NCI-H1694 (cell line): ENCODE measurements at places on chromosomes 4 and X.

DNA sequence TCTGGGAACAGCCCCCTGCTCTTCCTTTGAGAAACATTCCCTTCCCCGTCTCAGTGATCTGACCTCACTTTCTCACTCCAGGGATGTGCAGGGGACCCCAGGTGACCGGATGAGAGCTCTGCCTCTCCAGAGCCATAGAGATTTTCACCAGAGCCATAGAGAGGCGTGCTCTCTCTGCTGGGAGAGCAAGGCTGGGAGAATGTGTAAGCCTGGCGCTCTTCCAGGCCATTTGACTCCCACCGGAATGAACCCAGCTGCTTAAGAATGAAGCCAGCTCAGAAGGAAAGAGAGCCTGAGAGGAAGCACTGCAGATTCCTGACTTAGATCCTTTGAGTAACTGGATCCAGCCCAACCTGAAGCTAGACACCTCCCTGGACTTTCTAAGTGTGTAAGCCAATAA is 106.4 kb downstream of the DHX15 start:
- peak; percentile 51 for DNase-seq

- DNase-seq = no peak
Observed at GRCh38 chrX:19956306-19956705, 34.6 kb downstream of the BCLAF3 start.

DNA sequence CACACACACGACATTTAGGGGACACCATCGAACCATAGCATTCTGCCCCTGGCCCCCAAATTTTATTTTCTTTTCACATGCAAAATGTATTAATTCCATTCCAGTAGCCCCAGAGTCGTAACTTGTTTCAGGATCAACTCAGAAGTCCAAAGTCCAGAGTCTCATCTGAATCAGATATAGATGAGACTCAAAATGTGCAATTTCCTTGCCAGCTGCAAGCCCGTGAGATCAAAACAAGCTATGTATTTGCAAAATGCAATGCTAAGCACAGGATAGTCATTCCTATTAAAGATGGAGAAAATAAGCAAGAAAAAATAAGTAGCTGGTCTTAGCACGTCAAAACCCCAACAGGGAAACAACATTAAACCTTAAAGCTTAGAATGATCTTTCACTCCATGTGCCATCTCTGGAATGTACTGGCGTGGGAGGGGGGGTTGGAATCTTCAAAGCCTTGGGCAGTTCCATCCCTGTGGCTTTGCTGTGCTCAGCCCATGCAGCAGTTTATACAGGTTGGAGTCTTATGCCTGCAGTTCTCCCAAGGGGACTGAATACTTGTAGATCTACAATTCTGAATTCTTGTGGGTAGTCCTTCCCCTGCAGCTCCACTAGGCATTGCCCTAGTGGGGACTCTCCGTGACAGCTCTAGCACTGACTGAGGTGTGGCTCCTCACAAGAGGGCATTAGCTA is 47.7 kb upstream of the SYTL5 start:
- DNase-seq = no peak

GRCh38 chr4:135123632-135124031 is 922.0 kb upstream of the PABPC4L start:
- no peak for DNase-seq

- DNase-seq = no peak
Observed at GRCh38 chr4:84099599-84099998, 399.5 kb downstream of the NKX6-1 start.

GRCh38 chr4:121428721-121429120 is 47.9 kb upstream of the QRFPR start:
- DNase-seq = no peak

DNA sequence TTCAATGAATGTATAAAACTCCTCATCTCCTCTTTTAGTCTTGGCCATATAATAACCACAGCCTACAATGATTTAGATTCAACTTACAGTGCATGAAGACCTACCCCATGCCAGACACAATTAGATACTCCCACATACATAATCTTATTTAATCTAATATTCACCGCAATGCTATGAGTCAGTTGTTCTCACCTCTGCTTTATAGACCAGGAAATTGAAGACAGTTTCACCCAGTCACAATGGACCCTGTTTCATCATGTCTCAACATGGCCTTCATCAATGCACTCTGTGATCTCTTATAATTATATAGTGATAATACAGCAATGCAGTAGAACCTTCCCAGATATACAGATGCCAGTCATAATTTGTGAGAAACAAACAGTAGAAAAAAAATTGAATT is 148.6 kb downstream of the PARM1 start:
- DNase-seq = no peak

DNA sequence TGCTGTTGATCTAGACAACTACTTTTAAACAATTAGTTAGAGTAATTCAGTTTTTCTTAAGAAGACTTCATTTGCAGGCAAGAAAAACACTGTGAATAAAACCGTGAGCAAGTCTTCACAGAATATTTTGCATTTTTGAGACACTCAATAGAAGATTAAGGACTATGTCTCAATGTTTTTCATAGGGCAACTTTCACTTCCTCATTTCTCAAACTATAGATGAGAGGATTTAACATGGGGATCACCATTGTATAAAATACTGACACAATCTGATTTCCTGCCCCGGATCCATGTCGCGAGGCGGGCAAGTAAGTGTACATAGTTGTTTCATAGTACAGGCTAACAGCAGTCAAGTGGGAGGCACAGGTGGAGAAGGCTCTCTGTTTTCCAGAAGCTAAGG is 108.8 kb upstream of the IGSF1 start:
- no peak for DNase-seq

GRCh38 chr4:108007984-108008383 is 18.3 kb downstream of the HADH start:
- no peak for DNase-seq

GRCh38 chr4:143344041-143344440 is 7.4 kb downstream of the GAB1 start:
- DNase-seq = no peak

DNA sequence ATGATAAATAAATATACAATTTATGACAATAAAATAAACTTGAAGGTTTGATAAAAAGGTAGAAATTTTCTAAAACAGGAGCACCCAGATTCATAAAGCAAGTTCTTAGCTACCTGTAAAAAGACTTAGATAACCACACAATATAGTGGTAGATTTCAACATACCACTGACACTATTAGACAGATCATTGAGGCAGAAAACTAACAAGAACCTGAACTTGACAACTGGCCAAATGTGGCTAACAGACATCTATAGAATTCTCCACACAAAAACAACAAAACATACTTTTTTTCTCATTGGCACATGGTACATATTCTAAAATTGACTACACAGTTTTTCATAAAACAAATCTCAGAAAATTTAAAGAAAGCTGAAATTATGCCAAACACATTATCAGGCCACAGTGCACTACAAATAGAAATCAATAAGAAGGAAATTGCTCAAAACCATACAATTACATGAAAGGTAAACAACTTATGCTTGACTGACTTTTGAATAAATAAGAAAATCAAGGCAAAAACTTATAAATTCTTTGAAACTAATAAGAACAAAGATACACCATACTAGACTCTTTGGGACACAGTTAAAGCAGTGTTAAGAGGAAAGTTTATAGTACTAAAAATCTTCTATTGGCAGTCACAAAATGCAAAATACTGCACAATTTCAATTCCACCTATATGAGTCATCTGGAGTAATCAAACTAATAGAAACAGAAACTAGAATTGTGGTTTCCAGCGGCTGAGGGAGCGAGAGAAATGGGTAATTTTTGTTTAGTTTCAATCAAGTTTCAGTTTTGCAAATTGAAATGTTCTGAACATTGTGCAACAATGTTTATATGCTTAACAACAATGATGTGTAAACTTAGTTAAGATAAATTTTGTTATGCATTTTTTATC is 925.6 kb downstream of the SH3BGRL start:
- DNase-seq = no peak

- DNase-seq = no peak
Observed at GRCh38 chr4:8729408-8730149, 137.0 kb downstream of the CPZ start.

DNA sequence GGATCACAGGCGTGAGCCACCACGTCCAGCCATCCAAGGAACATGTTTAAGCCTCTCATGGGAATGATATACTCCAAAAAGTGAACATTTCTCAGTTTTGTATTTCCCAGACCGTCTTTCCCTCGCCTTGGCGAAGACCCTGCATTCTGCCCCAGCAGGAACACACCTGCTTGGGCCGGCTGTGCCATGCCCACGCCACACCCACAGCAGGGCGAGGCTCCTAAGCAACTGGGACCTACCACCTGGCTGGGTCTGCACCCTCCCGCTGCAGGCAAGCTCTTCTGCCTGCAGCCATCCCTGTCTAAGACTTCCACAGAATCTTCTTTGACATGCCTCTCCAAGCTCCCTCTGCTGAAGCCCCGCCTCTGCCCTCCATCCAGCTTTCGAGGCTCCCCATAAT is 3.6 kb downstream of the CCNQ start:
- no peak for DNase-seq
